ENCODE measurements at places on chromosomes 11 and 22.

DNA sequence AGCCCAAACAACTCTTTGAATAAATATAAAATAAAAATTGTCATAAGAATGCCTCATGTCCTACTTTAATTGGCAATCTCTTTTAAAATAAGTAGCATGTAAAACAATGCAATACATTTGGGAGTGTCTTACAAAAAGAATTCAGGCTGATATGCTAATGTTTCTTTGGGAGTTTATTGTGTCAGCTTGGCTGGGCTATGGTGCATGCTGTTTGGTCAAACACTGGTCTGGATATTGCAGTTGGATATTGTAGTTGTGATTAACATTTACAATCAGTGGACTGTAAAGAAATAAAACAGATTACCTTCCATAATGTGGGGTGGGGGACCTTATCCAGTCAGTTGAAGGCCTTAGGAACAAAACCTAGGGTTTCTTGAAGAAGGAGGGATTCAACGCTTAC is 37.0 kb upstream of the B3GAT1 start:
- DNase-seq = no peak

- DNase-seq = no peak
These were observed 661.3 kb upstream of the B3GAT1 start for GRCh38 chr11:135073381-135073780.

- DNase-seq = no peak
These were observed 10.4 kb upstream of the SPINDOC start for GRCh38 chr11:63802637-63803414.

- no peak for DNase-seq
These were observed 356.3 kb upstream of the CCDC90B start for GRCh38 chr11:83642500-83642899.

DNA sequence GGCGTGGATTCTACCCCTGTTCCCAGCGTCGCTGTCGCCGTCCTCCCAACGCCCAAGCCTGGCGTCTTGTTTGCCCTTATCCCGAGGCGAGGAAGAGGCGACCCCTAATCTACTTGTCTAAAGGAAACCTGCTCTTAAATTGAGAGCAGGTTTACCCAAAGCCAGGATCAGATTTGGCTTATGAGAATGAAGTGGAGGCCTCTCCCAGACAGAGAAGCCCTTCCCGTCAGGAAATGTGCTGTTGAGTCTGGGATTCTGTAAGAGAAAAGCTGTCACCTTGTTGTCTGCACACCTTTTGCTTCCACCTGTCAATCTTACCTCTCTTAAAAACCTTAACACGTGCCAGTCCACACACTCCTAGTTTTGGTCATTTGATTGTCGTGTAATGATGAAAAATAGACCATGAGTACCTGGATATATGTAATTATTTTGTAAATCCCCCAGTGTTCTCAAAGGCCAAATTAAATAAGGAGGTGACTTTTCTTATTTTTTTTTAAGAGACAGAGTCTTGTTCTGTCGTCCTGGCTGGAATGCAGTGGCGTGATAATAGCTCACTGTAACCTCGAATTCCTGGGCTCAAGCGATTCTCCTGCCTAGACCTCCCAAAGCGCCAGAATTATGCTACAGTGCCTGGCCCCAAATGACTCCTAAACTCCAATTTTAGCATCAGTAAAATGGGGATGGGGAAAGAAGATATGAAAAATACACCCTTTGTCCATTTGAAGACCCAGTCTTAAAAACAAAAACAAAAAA is 627 bp downstream of the GTF2H1 start:
- DNase-seq = no peak

- DNase-seq = no peak
These were observed 48.0 kb upstream of the CEP126 start for GRCh38 chr11:101866619-101867491.

GRCh38 chr11:94751218-94751609 is 16.9 kb upstream of the AMOTL1 start:
- DNase-seq = no peak

GRCh38 chr22:29253561-29254285 is 14.1 kb downstream of the RHBDD3 start:
- no peak for DNase-seq

- no peak for DNase-seq
These were observed 118.8 kb downstream of the RRAS2 start for GRCh38 chr11:14240221-14240620.

GRCh38 chr22:23235425-23235824 is 55.1 kb downstream of the BCR start:
- DNase-seq = no peak

DNA sequence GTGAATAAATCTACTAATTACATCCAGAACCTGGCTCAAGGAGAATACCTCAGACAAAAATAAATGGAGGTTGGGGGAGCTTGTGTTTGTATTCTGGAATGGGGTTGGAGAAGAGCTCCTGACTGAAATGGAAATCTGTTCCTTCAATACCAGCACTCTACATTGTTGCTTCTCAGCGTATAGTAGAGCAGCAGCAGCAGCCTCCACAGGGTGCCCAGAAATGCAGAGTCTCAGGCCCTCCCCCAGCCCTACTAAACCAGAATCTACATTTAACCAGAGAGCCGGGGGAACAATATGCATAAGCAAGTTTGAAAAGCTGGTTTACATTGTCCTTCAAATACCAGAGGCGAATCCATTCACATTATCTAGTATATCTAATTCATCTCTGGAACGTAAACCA is 474.8 kb downstream of the NTM start:
- no peak for DNase-seq

Data from stimulated activated CD4-positive, alpha-beta T cell treated with anti-CD3 and anti-CD28 coated beads, Interleukin-1b, Interleukin-23, amount 100 ng/mL, for 1 hour (primary cell).